ENCODE measurements at places on chromosomes 1 and 21.

DNA sequence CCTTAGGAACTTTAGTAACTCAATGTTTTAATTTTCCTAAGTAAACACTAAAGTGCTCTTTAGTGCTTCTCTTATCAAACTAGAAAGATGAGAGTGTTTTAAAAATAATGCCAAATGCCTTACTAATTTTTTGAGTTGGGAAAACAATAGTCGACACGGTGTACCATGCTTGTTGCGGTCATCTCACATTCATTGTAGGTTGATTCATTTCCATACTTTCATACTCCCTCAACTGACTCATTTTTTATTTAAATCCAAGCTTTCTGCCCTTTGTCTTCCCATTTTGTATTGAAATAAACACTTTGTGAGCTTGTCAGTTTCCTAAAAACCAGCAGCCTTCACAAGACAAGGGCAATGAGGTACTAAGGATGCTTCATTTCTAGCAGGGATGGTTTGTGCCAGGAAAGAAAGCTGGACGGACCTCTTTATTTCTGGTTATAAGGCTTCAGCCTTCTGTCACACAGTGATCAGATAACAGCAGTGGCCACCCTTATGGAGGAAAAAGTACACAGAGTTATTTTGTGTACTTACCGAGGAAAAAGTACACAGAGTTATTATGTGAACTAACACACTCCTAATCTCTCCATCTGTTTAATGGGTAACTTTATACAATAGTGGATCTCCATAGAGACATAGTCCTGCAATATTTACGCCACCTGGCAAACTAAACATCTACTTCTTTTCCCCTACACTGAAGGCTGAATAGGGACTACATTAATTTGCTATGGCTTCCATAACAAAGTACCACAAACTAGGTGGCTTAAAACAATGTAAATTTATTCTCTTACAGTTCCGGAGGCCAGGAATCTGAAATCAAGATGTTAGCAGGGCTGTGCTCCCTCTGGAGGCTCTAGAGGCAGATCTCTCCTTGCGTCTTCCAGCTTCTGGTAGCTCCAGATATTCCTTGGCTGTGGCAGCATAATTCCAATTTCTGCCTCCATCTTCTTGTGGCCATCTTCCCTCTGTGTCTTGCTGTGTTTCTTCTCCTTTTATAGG is 13.0 kb upstream of the CCDC190 start:
- DNase-seq = no peak

- DNase-seq = no peak
These were observed 5.3 kb upstream of the SARS1 start for GRCh38 chr1:109208394-109208793.

DNA sequence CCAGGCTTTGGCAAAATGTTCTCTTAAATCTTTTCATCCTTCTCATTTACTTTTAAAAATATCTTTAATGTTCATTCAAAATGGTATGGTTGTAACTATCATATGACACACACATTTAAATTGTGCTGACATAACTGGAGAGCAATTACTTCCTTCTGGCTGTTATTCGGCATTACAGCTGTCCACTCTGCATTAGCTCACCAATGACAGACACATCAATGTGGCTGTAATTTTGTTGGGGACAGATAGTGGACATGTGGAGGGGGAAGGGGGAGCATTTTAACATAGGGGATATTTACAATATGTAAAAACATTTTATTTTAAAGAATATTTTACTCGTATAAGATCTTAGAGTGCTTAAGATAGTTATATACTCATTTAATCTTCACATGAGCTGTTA is 319.8 kb downstream of the HMCN1 start:
- no peak for DNase-seq

- DNase-seq = no peak
These were observed 14.0 kb upstream of the HLCS start for GRCh38 chr21:36980280-36981048.

- DNase-seq = no peak
These were observed 20.4 kb upstream of the SLC2A1 start for GRCh38 chr1:42979036-42979430.

DNA sequence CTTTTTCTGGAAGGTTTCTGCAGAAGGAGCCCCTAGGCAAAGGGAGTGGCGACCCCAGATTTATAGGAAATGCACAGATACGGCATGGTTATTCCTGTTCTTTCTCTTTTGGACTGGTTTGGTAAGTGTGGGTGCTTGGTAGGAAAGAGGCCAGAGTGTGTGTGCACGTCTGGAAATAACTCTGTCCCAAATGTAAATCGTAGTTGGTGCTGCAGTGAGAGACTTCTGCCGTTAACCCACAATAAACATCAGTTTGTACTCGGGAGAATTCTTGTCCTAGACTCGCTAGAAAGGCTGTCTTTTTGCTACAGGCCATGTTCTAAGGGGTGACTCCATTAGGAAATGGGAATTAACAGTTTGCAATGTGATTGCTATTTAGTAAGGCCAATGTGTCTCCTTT is 779 bp downstream of the SLC44A3 start:
- DNase-seq = no peak

DNA sequence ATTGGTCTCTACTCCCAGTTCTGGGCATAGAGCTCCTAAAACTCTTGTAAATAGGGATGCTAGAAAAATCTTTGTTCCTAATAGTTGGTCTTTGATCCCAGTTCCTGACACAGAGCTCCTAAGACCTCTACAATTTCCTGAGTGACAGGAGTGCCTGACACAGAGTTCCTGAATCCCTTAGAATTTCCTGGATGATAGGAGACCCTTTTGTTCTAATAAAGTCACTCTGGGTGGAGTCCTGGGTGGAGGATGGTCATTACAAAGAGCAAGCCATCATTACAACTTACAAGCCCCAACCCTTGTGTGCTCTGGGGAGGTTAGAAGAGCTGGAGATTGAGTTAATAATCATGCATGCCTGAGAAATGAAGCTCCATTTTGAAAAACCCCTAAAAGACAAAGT is 58.4 kb downstream of the ZZZ3 start:
- no peak for DNase-seq

Measured in CD4-positive, alpha-beta T cell treated with Interleukin-15 for 4 hours (primary cell).